ENCODE measurements at places on chromosomes 3 and 15.

- ATAC-seq: peak; percentile 46
These were observed 20.4 kb upstream of the PARL start for GRCh38 chr3:183904833-183905780.

- ATAC-seq: no peak
These were observed 10.1 kb downstream of the TOP2B start for GRCh38 chr3:25654576-25654975.

- ATAC-seq: peak; percentile 90
These were observed 41.0 kb downstream of the FLNB start for GRCh38 chr3:58049143-58049785.

DNA sequence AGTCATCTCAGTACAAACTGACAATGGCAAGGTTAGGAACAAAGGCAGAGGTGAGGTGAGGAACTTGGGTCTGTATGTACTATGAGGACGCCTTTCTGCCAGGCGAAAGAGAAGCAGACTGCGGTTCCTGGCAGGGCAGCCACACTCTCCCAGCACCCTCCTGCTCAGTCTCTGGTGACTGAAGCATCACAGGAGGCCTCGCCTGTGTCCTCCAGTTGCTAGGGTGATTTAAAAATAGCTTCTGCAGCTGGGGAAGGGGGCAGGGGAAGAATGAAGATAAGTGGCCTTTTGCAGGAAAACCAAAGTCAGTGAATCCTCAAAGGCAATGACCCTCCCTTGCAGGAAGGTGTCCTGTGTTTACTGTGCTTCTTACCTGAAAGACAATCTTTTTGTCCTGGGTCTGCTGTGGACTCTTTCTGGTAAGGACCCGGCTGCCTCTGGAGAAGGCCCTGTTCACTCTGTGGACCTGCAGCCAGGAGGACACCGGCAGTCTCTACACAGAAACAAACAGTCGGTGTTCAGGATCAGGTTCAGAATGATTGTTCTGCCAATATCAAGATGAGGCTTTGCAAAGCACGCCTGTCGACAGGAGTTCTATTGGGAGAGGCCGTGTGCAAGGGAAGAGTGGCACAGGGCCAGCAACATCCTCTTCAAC, 65.7 kb upstream of the DGKG start:
- ATAC-seq: no peak

GRCh38 chr3:65716071-65716751, 322.5 kb downstream of the MAGI1 start:
- ATAC-seq: no peak

DNA sequence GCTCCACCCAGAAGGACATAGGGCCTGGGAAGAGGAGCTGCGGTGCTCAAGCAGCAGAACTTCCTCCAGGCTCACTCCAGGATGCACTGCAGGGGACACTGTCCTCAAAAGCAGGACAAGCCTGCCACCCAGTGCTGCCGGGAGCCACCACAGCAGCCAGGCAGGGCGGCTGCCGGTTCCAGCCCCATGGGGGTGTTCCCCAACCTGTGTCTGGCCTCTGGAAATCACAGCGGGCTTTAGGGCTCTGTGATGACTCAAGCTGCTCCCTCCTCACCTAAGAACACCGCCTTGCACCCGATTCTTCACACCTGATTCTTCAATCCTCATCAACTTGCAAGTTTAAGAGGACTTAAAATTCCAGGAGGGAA, 71.9 kb upstream of the SLC6A11 start:
- peak; percentile 48 for ATAC-seq

DNA sequence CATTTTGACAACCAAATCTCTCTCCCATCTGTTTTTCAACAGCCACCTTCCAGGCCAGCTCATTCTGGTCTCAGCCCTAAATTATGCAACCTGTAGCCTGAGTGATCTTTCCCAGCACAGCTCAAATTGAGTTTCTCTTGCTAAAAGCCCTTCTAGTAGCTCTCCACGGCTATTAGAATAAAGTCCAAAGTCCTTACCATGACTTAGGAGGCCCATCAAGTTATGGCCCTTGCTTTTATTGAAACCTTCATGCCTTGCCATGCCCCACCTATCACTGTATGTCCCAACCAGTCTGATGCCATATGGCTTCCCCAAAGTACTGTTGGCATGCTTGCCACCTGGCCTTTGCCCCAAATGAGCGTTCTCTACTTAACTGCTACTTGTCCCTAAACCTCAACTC, 303.5 kb upstream of the GADL1 start:
- ATAC-seq: no peak

DNA sequence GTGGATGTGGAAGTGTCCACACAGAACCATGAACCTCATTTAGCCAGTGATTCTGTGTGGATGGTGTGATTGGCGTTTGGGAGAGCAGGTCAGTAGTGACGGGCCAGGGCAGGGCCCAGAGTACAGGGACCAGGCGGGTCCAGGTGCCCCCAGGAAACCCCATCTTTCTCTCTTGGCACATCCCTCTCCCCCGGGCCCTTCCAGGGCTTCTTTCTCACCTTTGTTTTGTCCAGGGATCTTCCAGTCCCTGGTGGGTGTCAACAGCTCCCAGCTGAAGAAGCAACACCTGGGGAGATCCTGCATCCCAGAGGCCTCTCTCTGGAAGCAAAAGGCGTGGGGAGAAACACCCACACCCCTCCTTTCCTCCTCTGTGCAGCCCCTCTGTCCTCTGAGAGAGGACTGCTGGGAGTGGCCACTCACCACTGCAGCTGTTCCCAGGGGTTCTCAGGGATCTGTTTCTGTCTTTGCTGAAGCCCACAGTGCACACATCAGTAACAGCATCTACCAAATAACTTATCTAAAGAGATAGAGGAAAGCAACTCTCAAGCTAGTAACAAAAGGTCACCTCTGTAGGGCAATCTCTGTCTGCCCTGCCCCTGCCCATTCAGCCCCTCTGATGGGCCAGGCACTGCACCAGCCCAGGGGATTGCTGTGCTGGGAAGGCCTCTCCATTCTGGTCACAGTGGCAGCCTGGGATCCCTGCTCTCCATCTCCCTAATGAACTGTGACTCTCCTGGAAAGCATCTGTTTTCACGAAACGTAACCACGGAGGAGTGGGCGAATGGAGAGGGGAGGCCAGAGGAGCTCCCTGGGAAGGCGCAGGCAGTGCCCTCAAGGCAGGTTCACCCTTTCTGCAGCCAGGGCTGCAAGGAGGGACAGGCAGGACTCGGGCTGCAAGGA, 98.3 kb upstream of the ALDH1A3 start:
- no peak for ATAC-seq

DNA sequence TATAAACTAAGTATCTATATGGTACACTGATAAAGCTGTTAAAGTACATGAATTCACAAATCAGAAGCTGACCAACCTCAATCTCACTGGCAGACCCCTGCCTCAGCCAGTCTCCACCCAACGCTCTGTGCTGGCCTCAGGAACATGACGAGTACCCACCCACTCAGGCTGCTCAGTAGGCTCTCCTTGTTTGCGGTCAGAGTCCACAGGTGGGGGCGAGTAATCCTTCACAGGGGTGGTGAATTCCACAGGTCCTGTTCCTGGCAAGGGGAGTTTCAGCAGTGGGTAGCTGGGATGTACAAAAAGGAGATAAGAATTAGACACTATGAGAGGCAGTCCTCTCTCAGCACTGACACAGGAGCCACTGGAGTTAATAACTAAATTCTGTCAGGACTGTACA, 40.9 kb downstream of the SCAP start:
- no peak for ATAC-seq

DNA sequence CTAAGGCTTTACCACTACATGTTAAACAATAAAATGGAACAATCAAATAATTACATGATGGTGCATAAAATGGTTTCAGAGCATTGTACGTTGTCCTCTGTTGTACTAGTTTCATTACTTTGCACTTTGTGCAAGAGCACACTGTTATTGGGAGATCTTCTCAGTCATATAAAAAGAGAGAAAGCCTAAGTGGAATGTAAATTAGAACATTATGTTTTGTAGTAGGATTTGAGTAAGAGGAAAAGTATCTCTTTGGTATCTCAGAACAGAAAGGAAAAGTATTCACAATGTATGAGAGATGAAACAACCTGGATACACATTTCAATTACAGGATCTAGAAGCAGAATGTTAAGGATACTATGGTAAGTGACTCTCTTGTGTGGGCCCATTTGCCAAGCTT, 26.9 kb upstream of the PLSCR2 start:
- no peak for ATAC-seq

- ATAC-seq: no peak
These were observed 119.9 kb upstream of the CADPS start for GRCh38 chr3:62995119-62995518.

- ATAC-seq: no peak
These were observed 225.1 kb upstream of the NDN start for GRCh38 chr15:23912191-23912590.

- ATAC-seq: no peak
These were observed 158.4 kb upstream of the TPRG1 start for GRCh38 chr3:189013224-189013888.

- no peak for ATAC-seq
These were observed 38.7 kb upstream of the ASB14 start for GRCh38 chr3:57331078-57331610.

GRCh38 chr3:126051234-126051633, 32.7 kb downstream of the SLC41A3 start:
- no peak for ATAC-seq

DNA sequence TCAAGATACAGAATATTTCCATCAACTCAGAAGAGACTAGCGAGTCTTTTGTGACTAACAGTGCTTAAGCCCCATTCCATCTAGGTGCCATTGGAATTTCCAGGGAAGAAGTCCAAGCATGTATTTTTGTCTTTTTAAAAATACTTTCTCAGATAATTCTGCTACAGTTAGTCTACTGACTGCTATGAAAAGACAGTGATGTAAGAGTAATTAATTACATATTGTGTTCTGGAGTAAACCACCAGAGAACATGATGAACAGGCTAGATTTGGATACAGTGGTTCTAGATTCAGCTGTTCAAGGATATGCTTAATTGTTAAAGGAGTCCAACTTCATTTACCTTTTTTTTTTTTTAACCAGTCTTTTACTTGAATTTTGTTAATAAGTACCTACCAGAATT, 34.8 kb upstream of the PAK6 start:
- ATAC-seq: no peak

DNA sequence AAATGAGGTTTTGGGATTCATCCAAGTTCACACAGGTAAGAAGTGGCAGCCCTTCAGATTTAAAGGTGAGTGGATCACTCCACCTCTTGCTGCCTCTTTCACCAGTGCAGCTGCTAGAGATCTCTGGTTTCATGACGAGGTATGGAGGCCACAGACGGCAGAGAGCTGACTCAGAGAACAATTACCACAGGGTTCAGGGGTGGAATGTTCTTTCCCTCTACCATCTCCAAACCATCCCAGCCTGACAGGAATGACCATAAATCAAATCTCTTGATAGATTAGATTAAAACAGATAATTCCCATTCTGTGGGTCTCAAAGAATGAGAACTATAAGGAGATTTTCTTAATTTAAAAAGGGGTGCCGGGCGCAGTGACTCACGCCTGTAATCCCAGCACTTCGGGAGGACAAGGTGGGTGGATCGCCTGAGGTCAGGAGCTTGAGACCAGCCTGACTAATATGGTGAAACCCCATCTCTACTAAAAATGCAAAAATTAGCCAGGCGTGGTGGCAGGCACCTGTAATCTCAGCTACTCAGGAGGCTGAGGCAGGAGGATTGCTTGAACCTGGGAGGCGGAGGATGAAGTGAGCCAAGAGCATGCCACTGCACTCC, 174.2 kb upstream of the ATP11B start:
- peak; percentile 90 for ATAC-seq

DNA sequence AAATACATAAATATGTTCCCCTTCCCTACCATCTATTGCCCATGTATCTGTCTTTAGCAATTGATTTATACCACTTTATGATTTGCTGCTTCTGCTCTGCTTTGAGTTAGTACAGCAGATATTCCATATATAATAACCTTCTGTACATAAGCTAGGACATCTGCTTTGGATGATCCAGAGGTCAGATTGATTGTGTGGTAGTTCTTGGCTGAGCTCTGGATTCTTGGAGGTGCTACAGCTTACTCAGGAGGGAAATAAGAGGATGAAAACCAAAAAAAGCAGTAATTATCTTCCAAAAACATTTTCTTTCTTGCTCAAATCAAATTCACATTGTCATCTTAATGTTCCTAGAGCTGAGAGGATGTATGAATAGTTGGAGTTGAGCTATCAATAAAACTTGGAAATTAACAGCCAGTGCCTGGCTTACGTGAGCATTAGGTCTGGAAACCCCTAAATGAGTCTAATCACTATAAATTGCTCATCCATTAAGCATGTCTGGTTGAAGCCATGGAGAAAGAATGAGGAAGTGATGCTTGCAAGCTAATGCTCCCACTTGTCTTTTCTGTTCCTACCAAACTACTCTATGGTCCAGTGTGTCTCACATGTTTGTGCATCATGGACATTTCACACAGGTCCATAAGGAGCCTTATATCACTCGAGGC, 36.3 kb upstream of the TMEM42 start:
- no peak for ATAC-seq

GRCh38 chr3:138389841-138390581, 41.6 kb downstream of the MRAS start:
- ATAC-seq: peak; percentile 89

DNA sequence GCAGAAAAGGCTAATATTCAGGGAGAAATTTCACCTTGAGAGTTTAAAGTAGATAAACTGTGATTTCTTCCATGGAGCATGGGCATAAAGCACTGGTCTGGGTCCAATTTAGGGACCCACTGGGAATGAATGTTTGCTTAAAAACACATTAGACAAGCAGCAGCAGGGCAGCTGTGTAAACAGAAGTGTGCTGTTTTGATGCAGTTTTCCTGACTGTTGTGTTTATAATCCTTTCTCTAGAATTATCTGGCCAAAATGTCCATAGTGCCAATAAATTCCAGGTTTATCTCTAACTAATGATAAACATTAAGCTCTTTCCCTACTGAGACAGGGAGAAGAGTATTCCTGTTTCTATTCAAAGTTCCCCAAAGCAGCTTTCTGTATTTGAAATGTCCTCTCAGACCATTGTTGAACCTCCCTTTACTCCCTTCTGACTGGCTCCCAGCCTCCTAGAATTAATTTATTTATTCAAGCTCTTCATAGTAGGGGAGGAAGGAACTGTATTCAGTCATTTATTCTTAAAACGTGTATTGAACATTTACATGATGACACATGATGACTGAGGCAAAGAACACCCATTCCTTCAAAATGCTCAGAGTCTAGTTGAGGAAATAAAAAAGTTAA, 7.0 kb upstream of the TM4SF18 start:
- no peak for ATAC-seq

DNA sequence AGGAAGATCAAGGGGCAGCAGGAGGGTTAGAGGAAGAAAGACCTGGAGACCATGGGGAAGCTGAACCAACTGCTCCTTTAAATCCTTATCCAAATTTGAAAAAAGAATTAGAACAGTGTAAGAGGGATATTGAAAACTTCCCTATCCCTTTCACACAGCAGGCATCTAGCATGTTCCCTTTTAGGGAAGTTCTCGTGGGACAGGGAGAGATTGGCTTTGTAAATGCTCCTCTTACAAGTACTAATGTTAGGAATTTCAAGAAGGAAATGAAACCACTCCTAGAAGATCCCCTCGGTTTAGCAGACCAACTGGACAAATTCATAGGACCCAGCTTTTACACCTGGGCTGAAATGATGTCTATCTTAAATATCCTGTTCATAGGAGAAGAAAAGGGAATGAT, 41.5 kb downstream of the PPCDC start:
- no peak for ATAC-seq

- no peak for ATAC-seq
These were observed 590.4 kb downstream of the PDCD6IP start for GRCh38 chr3:34388830-34389229.

Measured in esophagus mucosa (tissue), 1 donor.